ENCODE measurements at places on chromosomes 3 and 15.

DNA sequence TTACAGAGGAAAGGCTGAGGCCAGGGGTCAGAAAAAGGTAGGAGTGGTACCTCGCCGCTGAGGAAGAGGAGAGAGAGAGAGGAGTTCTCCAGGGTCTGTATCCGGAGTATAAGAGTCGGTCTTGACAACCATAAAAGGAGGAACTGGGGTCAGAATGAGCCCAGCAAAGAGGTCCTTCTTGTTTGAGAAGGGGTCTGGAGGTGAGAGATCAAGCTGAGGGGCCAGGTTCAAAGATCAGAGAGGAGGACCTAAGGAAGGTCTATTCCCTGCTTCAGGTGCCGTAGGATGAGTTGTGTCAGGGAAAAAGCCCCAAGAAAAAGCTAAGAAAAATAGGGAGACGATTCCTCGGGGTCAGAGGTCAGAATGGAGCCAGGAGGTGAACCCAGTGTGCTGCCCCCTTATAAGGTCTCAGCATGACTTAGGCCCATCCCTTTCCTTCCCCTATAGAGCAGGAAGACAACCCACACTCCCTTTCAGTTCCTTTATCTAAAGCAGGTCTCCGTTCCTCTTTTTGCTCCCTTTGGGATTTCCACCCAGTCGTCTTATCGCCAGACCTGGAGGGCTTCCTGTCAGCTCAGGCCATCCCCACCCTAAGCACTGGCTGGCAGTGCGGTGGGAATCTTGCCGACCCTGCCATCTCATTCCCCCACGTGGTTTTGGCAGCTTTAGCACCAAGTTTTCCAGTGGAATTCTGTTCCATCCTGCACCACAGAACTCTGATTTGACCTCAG lies 651 bp downstream of the MTMR14 start:
- DNase-seq: no peak

GRCh38 chr15:87871731-87872320 lies 384.7 kb downstream of the NTRK3 start:
- DNase-seq: peak; percentile 57

DNA sequence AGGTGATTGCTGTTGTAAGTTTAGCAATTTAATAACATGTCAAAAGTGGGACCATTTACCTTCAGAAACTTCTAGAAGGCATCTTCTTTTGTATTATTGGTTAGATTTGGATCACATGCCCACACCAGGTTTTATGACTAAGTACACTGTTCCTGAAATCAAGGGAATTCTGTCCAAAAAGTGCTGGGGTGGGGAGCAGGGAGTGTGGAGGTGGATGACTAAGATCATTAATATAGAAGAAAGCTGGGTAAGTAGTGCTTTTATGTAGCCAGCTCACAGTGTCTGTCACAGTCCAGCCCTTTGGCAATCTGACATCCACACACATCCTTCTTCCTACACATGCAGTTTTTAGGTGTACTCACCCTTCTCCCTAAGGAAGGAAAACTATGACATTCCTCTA lies 120.0 kb downstream of the TMCO5A start:
- DNase-seq: no peak

GRCh38 chr3:160820430-160820829 lies 64.4 kb downstream of the PPM1L start:
- DNase-seq: no peak

GRCh38 chr3:126528800-126529541 lies 5.0 kb downstream of the CHST13 start:
- DNase-seq: peak; percentile 8

DNA sequence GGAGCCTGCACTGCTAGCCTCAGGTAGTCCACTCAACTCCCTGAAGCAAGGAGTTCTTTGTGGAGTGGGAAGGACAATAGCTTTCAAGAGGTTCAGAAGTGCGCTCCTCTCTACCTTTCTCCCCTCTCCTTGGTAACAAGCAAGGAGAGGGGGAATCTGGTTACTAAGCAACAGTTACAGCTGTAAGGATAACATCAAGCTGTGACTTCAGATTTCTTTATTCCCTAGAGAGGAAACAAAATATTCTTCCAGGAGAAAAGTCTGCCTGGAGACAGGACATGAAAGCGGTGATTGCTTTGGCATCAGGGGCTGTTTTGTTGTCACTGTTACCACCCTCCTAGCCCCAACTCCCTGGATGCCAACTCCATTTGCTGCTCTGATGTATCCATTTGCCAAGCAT lies 70.4 kb downstream of the TRANK1 start:
- no peak for DNase-seq

- no peak for DNase-seq
Observed at GRCh38 chr3:141080431-141080830, 29.3 kb downstream of the SPSB4 start.

DNA sequence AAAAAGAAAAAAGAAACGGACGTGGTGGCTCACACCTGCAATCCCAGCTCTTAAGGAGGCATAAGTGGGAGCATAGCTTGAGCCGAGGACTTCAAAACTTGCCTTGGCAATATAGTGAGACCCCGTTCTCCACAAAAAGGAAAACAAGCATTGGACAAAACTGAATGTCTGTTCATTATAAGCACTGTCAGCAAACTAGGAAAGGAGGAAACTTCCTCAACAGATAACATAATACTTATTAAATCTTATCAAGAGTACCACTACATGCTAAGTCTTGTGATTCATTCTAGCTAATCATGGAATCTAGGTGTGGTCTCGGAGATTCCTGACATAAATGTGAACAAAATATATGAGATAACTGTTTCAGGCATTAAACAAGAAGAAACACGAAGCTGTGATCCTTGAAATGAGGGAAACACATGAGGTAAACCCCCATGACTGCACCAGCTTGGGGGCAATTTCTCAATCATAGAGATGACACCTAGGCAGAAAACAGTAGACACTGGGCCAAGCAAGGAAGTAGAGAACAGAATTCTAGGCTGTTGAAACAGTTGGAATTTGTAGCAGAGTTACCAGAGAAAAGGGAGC lies 33.3 kb downstream of the TRPM7 start:
- no peak for DNase-seq

- DNase-seq: no peak
Observed at GRCh38 chr3:61715886-61716527, 154.6 kb downstream of the PTPRG start.

DNA sequence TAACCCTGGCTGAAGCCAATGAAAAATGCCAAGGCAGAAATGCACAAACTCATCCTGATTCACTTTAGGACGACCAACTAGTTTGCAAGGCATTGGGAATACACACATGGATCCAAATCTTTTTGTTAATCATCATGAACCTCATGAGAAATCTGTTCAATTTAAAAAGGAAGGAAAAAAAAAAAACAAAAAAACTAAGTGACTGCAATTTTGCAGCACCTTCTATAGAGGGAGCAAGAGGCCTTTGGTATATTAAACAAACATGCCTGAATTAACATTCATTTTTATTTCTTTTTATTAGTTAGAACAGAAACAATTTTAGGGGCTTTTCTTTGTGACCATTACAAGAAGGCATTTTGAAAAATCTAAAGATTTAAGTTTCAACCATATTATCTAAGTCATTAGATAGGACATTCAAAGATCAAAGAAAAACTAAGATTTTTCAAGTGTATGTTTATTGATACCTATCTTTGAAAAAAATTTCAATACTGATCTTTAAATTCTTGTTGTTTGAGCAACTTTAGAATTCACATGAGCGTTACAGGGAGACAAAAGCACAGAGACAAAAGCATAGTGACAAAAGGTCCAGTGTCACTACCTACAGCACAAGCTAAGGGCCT lies 182.4 kb downstream of the CBLB start:
- no peak for DNase-seq

DNA sequence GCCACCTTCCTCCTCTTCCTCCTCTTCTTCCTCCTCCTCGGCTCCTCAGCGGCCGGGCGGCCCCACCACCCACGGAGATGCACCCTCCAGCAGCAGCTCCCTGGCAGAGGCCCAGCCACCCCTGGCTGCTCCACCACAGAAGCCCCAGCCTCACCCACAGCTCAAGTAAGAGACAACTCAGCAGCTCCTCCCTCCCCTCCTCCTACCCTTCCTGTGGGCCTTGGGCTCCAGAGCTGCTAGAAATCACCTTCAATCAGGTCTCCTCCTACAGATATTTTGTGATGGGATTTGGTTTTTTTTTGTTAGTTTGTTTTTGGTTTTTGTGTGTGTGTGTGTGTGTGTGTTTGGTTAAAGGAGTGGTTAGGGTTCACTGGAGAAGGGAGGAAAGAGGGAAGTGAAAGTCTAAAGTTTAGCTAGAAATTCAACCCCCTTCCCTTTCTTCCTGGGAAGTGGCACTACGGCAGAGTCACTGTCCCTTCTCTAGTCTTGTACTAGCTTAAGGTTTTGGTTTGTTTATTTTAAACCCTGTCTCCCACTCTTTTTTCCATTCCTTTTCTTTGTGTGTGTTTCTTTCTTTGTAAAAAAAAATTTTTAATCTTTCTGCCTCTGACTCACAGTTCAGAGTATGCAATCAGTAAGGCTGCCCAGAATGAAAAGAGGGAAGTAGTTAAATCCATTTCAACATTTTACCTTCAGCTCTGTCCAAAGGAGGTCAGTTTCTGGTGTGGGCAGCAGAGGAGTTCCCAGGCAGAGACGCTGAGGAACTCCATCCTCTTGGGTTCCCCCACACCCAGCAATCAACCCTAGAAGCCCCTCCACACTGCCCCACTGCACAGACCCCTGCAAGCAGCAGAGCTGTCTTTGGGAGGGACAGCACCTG lies 29.0 kb upstream of the TIMP4 start:
- DNase-seq: peak; percentile 19

DNA sequence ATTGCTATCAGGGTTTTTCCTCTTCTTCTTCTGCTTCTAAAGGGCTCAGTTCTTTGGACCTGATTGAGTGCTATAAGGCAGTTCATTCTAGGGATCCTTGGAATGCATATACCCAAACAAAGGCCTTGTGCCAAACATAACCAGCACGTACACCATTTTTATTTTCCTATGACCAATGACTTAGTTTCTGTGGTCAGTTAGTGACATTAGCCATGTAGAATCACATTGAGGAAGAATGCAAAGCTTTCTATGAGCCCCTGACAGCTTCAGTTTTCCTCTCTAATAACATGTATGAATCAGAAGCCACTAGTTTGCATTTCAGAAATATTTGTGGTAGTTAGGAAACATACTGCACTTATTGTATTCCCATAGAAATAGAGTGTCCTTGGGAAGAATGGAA lies 240.0 kb downstream of the THRB start:
- peak; percentile 90 for DNase-seq

DNA sequence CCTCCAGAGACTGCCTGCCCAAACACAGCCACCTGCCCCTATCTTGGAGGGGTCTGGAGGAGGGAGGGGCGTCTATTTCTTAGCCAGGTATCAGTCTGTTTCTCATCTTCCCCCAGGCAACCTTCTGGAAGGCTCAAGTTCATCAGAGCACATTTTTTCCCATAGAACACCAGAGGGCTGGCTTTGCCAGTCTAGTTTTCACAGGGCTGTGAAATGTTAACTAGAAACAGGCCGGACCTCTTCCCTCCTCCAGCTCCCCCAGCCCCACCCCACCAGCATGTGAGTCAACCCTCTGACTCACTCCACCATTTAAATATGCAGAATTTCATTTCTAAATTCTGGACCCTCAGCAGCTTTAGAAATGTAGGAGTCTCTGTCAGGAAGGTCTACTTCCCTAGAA lies 66.9 kb downstream of the SLCO2A1 start:
- peak; percentile 73 for DNase-seq

GRCh38 chr3:146504498-146505197 lies 35.3 kb upstream of the PLSCR2 start:
- no peak for DNase-seq

- DNase-seq: no peak
Observed at GRCh38 chr15:100951965-100952364, 32.8 kb downstream of the LRRK1 start.

GRCh38 chr3:113247675-113248458 lies 36.5 kb downstream of the BOC start:
- no peak for DNase-seq

GRCh38 chr15:72784456-72784876 lies 908 bp upstream of the ADPGK start:
- DNase-seq: no peak

- DNase-seq: no peak
Observed at GRCh38 chr3:148227534-148227933, 470.2 kb upstream of the AGTR1 start.

GRCh38 chr3:88312256-88312655 lies 162.5 kb downstream of the C3orf38 start:
- DNase-seq: no peak

- no peak for DNase-seq
Observed at GRCh38 chr15:40053831-40054604, 15.0 kb upstream of the SRP14 start.

DNA sequence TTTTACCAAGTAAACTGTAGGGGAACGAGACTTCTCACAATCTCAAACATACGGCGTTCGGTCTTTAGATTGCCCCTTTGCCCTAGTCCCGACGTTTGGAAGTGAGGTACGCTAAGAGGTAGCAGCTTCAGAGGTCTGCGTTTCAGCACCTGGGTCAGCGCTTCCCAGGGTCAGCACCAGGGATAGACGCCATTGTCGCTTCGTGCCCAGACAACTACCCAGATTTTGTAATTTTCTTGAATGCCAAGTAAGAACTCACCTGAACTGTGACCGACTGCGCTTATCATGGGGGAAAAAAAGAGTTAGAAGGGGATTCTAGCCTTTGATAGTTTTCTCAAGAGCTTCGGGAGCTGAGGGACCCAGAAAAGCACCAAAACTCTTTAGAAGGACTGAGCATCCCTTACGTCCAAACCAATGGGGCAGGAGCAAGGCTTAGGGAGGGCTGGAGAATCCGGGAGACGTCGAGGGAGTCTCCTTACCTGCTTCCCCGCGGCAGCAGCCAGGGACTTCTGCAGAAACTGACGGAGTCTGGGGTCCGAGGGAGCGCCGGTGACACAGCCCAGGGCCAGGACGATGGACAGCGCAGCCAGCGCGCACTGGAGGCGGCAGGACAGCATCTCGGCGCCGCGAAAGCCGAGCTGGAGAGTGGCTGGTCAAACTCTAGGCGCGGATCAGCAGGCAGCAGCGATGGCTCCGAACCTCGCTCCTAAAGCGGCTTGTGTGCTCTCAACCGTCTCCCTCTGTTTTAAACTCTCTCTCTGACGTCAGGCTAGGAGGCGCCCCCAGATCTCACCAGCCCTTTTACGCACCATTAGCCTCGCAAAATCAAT lies at the start of gene SST:
SST (minus strand) TSS at position 720 of the 830 bp plus-strand sequence; CDS start at position 617, 103 bp downstream.
- DNase-seq: peak; percentile 14

DNA sequence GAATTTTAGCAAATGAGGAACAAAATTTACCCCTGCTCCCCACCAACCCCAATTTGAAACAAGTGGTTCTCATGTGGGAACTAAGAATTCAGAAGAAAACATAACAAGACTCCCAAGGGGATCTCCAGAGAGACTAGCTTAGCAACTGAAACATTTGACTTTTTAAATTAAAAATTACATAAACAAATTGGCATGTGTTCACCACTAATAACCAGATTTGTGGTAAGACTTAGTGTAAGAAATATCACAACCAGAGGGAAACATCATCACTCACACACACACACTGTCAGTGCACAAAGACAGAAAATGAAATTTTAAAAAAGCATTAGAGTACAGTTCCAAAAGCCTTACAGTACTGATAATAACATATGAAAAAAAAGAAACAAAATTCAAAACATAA lies 348.8 kb downstream of the CGGBP1 start:
- no peak for DNase-seq

DNA sequence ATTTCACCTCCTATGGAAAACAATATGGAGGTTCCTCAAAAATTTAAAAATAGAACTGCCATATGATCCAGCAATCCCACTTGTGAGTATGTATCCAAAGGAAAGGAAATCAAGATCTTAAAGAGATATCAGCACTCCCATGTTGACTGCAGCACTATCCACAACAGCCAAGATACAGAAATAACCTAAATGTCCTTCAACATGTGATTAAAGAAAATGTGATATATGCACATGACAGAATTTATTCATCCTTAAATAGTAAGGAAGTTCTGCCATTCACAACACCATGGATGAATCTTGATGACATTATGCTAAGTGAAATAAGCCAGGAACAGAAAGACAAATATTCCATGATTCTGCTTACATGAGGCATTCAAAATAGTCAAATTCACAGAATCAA lies 303.6 kb upstream of the LRRN1 start:
- DNase-seq: no peak
